Midbrain (tissue), 1 donor: ENCODE measurements at places on chromosomes 1 and 21.

DNA sequence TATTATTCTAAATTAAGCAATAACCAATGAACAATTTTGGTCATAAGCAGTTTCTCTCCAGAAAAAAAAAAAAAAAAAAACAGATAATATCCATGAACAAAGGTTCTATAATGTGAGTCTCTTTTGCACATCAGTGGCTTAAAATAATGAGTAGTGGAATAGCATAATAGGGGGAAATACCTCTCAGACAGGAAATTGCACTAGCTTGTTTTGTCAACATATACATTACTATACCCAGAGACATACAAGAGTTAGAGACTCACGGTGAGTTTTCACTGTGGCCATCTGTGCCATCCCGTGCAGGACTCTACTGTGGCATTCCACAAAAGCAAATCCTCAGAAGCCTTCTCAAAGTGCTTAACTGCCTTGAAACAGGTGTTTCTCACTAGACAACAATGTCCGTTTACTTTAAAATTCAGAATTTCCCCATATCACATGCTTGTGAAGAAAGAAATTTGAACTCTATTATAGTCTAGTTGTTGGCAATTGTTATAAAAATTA, 697.9 kb downstream of the USP25 start:
- DNase-seq = no peak

- no peak for DNase-seq
Observed at GRCh38 chr1:76568573-76569238, 298.6 kb upstream of the ST6GALNAC5 start.

DNA sequence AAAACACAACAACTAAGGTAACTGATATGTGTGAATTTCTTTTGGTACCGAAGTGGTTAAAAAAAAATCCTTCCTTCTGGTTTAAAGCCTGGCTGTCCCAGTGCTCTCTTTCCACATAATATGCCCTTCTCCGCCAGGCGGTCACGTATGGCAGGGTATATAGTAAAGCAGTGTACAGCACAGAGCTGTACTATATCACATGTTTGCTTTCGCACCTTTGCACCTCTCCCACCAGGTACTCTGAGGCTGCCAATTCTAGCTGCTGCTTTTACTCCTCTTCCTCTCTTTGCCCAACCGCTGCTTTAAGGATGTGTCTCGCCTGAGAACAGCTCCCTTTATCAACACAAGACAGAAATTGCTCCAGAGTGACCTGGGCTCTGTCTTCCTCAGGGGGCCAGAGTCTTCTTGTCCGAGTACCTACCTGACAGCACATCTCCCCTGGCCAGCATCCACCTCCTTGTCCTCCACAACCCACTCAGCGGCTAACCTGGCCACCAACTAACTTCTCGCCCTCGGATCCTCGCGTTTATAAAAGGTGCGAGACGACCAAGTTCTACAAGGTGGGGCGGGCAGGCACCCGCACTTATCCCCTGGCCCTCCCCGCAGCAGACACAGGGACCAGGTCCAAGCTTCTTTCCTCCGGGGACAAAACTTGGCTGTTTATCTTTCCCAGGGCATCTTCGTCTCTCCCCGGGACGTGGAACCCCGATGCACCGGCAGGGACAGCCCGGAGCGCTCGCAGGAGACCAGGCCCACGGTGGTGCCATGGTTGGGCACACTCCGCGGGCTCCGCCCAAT, 1.6 kb downstream of the COLGALT2 start:
- DNase-seq = no peak

DNA sequence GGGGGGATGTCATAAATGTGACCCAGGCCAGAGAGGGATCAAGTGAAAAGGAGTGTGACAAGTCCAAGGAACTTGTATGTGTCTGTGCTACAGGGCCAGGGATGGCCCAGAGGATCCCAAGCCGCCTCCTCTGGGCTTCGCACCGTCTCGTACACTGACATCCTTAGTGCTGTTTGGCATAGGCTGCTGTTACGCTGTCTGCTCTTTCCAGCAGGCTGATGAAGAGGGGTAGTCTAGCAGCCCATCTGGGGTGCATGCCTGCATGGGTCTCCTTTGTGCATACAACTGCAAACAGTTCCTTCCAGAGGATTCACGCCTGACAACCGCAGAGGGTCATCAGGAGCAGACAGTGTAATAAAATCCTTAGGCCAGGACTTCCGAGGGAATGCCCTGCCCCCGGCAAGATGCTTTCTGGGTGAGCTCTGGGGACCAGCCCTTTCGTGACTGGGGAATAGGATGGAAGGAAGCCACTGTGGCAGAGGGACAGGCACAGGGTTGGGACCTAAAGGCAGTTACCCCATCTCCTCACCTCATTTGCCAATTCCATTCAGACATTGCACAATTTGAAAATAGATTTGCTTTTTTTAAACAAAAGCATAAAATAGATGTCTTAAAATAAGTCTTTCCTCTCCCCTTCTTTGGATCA, 6.3 kb upstream of the GOLT1A start:
- DNase-seq = no peak

GRCh38 chr1:70990469-70991253, 57.0 kb downstream of the PTGER3 start:
- DNase-seq = no peak

- DNase-seq = no peak
Observed at GRCh38 chr1:180246579-180246978, 16.5 kb downstream of the LHX4 start.

- no peak for DNase-seq
Observed at GRCh38 chr1:150018165-150018564, 7.6 kb upstream of the OTUD7B start.

- no peak for DNase-seq
Observed at GRCh38 chr1:38918568-38918967, 23.1 kb downstream of the RHBDL2 start.

DNA sequence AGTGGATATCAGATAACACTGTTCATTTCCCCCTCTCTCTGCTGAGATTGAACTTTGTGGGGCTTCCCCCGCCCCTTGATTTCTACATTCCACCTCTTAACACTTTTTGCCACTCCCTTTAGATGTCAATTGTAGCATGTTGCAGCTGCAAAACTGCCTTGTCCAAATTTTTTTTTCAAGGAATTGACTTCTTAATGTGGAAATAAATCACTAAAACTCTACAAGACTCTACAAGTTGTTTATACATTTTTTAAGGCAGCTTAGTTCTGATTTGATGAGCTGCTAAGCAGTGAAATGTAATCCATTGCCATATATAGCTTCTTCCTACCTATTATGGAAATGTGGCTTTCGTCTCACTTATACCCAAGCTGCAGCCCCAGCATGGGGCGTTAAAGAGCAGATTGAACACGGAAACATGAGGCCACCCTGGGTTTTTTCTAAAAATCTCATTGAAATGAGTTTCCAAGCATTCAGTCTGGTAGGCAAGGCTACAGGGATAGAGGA, 132.2 kb downstream of the SYT2 start:
- DNase-seq = no peak

DNA sequence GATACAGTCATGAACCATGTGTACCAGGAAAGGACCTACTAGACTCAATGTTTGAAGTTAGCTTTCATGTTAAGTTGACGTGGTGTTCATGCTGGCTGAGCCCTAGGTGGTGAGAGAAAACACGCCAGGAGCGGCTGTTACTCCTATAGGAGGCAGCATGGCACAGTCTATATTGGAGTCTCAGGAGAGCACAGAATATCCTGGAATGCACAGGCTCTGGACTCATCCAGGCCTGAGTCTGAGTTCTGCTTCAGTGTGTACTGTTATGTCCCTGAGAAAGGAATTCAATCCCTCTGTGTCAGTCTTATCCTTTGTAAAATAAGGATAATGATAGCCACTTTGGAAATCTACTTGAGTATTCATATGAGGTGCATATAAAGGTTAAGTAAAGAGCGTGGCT, 41.2 kb downstream of the DPT start:
- DNase-seq = no peak

DNA sequence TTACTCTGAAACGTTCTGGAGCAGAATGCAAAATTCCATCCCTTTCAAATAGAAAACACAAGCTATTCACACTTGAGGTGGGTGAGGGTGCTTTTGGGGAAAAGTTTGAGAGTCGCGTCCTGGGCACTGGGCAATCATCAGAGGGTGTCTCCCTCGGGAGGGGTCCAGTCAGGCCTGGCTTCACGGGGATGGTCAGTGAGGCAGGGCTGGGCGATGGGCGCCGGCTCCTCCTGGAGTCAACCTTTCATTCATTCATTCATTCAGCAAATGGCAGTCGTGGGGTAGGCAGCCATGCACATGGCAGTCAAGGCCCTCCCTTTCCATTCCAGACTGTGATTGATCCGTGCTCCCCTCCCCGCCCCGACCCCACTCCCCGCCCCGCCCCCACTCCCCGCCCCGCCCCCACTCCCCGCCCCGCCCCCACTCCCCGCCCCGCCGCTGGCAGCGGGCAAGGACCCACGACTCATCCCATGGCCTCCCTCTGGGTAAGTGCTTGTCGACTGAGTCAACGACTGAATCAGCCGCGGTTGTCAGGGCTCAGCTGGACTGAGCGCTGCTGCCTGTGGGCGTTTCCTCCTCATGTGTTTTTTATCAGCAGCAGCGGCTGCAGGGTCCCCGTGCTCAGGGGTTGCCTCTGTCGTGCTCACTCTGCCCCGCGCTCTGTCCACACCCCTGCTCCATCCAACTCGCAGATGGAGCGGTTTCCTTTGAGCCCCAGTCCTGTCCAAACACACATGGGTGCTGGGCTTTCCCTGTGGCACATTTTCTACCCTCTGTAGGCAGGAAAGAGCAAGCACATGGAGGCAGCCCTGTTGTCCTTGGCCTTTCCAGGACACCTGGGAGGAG, 12.5 kb upstream of the SPSB1 start:
- no peak for DNase-seq

DNA sequence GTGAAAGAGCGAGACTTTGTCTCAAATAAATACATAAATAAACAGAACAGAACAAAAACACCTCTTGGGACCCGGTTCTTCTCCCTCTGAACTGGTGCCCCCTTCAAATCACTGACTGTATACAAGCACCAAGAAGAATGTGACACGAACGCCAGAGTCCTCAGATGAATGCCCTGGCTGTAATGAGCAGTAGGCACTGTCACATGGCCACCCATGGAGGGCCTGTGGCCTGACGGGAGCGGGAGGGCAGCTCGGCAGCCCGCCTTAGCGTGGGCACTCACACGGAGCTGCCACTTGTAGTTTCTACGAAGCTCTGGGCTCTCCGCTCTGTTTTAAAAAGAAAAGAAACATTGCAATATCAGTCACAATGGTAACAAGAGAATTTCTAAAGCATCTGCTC, 146.0 kb downstream of the PEX14 start:
- no peak for DNase-seq

- DNase-seq = no peak
Observed at GRCh38 chr21:29829564-29830275, 110.1 kb downstream of the GRIK1 start.

GRCh38 chr1:155989242-155990004, 11.1 kb upstream of the ARHGEF2 start:
- peak; percentile 84 for DNase-seq

DNA sequence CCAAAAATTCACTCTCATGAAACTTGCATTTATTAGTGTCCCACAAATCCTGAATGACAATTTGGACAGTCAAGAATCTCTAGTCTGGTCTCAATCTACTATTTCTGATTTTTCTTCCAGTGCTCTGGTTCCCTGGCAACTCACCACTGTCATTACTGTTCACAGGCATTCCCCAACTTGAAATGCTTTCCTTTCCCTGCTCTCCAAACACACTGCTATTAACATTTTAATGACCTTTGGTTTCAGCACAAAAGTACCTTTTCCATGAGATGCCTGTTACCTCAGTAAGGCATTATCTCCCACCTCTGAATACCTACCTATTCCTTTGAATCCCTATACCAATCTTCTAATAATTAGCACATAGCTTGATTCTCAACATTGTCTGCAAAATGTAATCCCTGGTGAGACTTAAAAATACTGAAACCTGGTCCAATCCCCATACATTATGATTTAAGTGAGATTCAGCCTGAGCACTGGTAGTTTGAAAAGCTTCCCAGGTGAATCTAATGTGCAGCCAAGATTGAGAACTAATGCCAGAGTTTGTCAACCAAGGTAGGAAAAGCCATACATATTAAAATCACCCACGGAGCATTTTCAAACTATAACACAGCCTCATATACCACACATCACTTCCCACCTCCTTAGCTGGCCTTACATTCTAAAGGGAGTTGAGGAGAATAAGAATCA, 11.7 kb upstream of the ANGPTL3 start:
- DNase-seq = no peak

GRCh38 chr21:29104239-29104708, 26.2 kb upstream of the MAP3K7CL start:
- DNase-seq = no peak

DNA sequence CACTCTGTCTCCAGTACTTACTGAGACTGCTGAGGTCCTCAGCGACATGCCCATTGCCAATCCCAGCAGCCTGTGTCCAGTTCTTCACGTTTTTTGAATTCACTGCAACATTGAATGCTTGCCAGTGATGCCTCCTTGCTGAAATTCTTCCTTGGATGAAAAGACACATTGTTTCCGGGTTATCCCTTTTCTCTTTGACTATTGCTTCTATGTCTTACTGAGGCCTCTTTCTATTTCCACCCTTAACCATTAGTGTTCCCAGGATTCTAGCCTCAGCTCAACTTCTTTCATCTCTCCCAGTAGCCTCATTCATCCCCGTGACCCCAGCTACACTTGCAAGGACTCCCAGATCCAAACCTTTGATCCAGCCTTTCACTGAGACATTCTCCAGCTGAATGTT, 46.5 kb upstream of the KIF26B start:
- no peak for DNase-seq

DNA sequence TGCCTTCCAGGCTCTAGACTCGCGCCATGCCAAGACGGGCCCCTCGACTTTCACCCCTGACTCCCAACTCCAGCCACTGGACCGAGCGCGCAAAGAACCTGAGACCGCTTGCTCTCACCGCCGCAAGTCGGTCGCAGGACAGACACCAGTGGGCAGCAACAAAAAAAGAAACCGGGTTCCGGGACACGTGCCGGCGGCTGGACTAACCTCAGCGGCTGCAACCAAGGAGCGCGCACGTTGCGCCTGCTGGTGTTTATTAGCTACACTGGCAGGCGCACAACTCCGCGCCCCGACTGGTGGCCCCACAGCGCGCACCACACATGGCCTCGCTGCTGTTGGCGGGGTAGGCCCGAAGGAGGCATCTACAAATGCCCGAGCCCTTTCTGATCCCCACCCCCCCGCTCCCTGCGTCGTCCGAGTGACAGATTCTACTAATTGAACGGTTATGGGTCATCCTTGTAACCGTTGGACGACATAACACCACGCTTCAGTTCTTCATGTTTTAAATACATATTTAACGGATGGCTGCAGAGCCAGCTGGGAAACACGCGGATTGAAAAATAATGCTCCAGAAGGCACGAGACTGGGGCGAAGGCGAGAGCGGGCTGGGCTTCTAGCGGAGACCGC, 2.0 kb upstream of the OLIG2 start:
- DNase-seq = peak; percentile 36

GRCh38 chr1:54615531-54616279, 7.6 kb downstream of the FAM151A start:
- no peak for DNase-seq

- no peak for DNase-seq
Observed at GRCh38 chr1:78658901-78659300, 9.3 kb downstream of the IFI44 start.

- DNase-seq = no peak
Observed at GRCh38 chr1:149965440-149965839, 28.8 kb upstream of the MTMR11 start.

GRCh38 chr1:163048869-163049268, 20.3 kb upstream of the RGS4 start:
- no peak for DNase-seq
